ENCODE measurements at places on chromosomes 12 and 14.
A peak's percentile ranks its signal among the peaks of the same experiment; 100 is the strongest.

DNA sequence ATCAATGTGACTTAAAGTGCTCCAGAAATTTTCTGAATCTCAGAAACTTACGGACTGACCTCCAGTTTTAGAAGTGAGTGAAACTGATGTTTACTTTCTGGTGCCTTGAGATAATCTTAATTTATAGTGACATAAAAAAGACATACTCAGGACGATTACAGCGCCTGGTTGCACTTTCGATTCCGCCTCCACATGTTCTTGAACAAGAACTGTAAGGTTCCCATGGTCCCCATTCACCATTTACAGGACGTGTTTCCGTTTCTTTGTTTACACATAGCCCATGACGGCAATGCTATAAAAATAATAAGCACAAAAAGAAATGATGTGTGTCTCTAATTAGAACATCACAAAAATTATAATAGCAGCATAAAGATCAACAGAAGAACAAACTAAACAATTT, 98.2 kb downstream of the ADAMTS20 start:
- no peaks in the 10 kb centered on the region for H3K36me3 ChIP-seq
- no peaks in the 10 kb centered on the region for H3K27me3 ChIP-seq
- no peak overlapping the region for H3K4me3 ChIP-seq
- DNase-seq, result no peak
- H3K27ac ChIP-seq, result no peak overlapping the region
- no peaks in the 10 kb centered on the region for H3K4me1 ChIP-seq

DNA sequence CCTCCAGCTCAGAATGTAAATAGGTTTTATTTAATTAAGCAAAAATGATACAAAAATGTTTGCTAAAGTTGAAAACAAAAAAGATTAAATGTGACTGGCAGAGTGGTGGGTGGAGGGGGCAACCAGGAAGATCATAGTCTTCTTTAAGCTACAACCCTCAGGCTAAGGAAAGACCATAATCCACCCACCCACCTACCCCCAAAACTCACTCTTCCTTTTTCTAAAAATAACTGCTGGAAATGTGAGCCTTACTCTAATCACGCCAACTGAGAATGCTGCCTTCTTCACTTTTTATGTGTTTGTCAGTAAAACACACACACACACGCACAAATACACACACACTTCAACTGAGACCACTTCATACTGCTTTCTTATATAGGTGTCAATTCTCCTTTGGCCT, 230.0 kb upstream of the EGLN3 start:
- H3K4me1 ChIP-seq, result no peaks in the 10 kb centered on the region
- no peak overlapping the region for H3K4me3 ChIP-seq
- no peaks in the 10 kb centered on the region for H3K36me3 ChIP-seq
- H3K27me3 ChIP-seq, result no peaks in the 10 kb centered on the region
- no peak overlapping the region for H3K27ac ChIP-seq

- H3K4me3 ChIP-seq, result no peak overlapping the region
- H3K27ac ChIP-seq, result no peak overlapping the region
- no peak for DNase-seq
- H3K4me1 ChIP-seq, result peaks cover 13% of the 10 kb centered on the region
Observed at GRCh38 chr14:55127460-55127951, 1.5 kb upstream of the LGALS3 start.

- H3K4me1 ChIP-seq, result no peaks in the 10 kb centered on the region
- no peak for DNase-seq
- H3K36me3 ChIP-seq, result no peaks in the 10 kb centered on the region
- no peak overlapping the region for H3K4me3 ChIP-seq
- no peak overlapping the region for H3K27ac ChIP-seq
Observed at GRCh38 chr12:10392394-10392930, 2.6 kb upstream of the KLRK1 start.

DNA sequence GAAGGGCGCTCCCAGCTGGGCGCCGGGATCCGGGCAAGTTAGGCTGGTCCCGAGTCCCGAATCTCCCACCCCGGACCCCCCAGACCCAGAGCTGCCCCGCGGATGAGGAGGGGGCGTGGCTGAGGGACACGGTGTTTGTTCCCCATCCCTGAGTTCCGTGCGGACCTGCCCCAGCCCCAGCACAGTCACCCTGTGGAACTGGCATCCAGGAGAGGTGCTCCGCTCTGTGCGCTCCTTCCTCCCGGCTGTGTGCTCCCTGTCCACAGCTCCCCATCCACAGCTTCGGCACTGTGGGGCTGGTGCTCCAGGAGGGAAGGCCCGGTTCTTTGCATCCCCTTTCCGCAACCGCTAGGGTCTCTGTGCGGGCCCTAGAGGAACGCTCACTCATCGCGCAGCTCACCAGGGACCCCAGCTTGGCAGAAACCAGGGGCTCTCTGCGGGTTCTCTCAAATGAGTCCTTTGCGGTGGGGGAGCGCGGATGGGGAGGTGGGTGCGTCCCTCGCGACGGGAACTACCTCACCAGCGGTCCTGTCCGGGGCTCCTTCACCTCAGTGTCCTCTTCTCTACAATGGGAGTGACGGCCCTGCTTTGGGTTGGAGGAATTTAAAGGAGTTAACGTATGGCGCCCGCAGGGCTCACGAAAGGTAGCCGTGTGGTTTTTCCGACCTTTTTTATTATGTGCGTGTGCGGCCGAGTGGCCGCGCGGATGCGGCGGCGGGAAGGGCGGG, 845 bp downstream of the TMEM132C start:
- no peak overlapping the region for H3K27ac ChIP-seq
- no peak for DNase-seq
- peak overlapping the region; percentile 97 for H3K4me3 ChIP-seq
- H3K36me3 ChIP-seq, result no peaks in the 10 kb centered on the region
- peaks cover 10% of the 10 kb centered on the region for H3K4me1 ChIP-seq

DNA sequence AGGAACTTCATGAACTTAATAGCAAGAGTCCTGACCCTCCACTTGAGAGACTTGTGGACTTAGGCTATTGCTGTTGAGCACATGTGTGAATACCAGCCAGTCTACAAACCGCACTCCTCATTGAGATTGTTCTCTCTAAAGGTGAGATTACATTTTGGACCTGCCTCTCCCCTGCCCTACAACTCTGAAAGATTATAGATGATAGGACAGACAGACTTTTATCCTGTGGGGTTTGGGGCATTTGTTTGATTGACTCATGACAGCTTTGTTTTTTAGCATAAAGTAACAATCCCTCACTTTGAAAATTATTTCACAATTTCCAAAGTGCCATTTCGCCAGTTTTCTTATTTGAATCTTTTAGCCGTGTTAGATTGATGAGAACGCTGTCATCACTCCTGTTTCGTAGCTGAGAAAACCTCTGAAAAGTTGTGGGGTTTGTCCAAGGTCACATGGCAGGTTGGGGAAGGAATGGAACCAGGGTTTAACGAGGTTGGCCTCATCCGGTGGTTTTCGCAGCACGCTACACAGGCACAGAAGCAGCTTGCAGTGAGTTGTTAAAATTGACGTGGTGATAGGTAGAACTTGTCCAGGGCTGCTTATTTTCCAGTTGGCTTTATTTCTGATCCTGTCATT, 836 bp downstream of the EVL start:
- H3K36me3 ChIP-seq, result no peaks in the 10 kb centered on the region
- no peak for DNase-seq
- no peak overlapping the region for H3K27ac ChIP-seq
- no peaks in the 10 kb centered on the region for H3K4me1 ChIP-seq
- no peaks in the 10 kb centered on the region for H3K27me3 ChIP-seq

GRCh38 chr14:103501041-103501870, 21.4 kb downstream of the CKB start:
- H3K36me3 ChIP-seq, result peaks cover 41% of the 10 kb centered on the region
- no peak overlapping the region for H3K4me3 ChIP-seq
- no peaks in the 10 kb centered on the region for H3K27me3 ChIP-seq
- no peak overlapping the region for H3K27ac ChIP-seq
- DNase-seq, result no peak
- no peaks in the 10 kb centered on the region for H3K4me1 ChIP-seq

GRCh38 chr12:60819794-60820193, 1224.0 kb downstream of the SLC16A7 start:
- no peak overlapping the region for H3K4me3 ChIP-seq
- H3K27me3 ChIP-seq, result no peaks in the 10 kb centered on the region
- H3K27ac ChIP-seq, result no peak overlapping the region
- no peaks in the 10 kb centered on the region for H3K36me3 ChIP-seq
- no peak for DNase-seq
- H3K4me1 ChIP-seq, result no peaks in the 10 kb centered on the region

GRCh38 chr14:34319140-34319539, 142.9 kb downstream of the SPTSSA start:
- H3K4me3 ChIP-seq, result no peak overlapping the region
- no peaks in the 10 kb centered on the region for H3K27me3 ChIP-seq
- no peak for DNase-seq
